ENCODE measurements at places on chromosomes 6 and 20.

- DNase-seq = no peak
Observed at GRCh38 chr20:20752712-20753111, 40.3 kb upstream of the RALGAPA2 start.

DNA sequence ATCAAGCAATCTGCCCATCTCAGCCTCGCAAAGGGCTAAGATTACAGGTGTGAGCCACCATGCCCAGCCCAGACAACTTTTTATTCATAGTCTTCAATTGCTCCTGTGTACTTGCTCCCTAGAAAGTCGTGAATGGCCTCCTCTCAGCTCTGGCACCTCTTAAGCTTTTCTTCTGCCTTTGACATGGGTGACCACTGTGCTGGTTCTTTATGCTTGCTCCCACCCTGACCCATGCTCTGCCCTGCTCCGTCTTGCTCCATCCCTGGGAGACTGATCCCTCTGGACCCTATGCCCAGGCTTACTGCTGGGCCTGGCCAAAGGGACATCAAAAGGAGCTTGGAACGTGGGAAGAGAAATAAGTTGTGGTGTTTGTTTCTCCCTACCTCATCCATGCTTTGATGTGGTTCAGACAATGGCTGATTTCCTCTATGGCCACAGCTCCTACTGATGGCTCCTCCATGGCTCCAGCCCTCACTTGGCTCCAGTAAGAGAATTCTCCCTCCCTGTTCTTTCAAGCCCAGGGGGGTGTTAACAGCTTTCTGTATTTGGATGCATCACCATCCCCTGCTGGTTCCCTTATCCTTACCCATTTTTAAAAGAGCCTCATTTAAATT, 7.7 kb upstream of the TREM2 start:
- DNase-seq = no peak

DNA sequence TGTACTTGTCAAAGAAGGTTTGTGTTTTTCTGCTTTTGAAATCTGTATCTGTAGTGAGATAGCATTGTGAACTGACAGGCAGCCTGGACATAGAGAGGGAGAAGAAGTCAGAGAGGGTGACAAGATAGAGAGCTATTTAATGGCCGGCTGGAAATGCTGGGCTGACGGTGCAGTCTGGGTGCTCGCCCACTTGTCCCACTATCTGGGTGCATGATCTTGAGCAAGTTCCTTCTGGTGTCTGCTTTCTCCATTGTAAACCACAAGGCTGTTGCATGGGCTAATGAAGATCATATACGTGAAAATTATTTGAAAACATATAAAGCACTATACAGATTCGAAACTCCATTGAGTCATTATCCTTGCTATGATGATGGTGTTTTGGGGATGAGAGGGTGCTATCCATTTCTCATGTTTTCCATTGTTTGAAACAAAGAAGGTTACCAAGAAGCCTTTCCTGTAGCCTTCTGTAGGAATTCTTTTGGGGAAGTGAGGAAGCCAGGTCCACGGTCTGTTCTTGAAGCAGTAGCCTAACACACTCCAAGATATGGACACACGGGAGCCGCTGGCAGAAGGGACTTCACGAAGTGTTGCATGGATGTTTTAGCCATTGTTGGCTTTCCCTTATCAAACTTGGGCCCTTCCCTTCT, 18.4 kb downstream of the CD83 start:
- DNase-seq = no peak

DNA sequence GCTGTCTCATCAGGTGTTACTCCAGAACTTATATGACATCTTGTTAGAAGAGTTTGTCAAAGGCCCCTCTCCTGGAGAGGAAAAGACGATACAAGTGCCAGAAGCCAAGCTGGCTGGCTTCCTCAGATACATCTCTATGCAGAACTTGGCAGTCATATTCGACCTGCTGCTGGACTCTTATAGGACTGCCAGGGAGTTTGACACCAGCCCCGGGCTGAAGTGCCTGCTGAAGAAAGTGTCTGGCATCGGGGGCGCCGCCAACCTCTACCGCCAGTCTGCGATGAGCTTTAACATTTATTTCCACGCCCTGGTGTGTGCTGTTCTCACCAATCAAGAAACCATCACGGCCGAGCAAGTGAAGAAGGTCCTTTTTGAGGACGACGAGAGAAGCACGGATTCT, 43.7 kb upstream of the SMIM28 start:
- DNase-seq = no peak

- DNase-seq = peak; percentile 75
Observed at GRCh38 chr20:31560094-31560745, 44.9 kb upstream of the ID1 start.

DNA sequence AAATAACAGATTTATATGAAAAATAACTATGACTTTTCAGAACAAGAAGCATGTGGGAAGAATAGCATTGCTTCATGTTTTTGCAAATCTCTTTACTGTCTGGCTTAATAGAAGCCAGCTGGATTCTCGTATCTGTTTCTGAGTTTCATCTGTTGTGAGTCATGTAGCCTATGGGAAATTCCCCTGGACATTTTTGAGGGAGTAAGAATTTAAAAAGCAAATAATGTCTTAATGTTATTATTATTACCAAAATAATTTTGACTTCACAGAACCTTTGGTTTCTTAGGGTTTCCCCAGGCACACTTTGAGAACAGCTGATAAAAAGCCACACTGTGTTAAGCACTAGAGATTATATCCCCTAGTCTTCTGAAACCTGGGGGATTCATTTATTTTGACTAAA, 75.8 kb downstream of the SYCP2L start:
- no peak for DNase-seq

GRCh38 chr20:39032997-39033396, 70.9 kb downstream of the DHX35 start:
- no peak for DNase-seq

DNA sequence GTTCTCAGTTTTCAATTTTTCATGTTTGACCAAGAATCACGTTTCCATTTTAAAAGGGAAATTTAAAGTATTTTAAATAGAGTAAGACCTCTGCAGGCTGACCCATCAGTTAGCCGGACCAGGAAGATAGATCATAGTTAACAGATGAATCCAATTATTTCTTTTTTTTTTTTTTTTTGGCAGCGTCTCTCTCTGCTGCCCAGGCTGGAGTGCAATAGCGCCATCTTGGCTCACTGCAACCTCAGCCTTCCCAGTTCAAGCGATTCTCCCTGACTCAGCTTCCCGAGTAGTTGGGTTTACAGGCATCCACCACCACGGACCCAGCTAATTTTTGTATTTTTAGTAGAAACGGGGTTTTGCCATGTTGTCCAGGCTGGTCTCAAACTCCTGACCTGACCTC, 256.7 kb upstream of the CNR1 start:
- DNase-seq = no peak

- no peak for DNase-seq
Observed at GRCh38 chr6:109296971-109297372, 85.3 kb downstream of the CD164 start.

GRCh38 chr20:53296025-53296424, 297.6 kb downstream of the ZNF217 start:
- DNase-seq = no peak

- no peak for DNase-seq
Observed at GRCh38 chr6:45256697-45257695, 71.1 kb upstream of the RUNX2 start.

- no peak for DNase-seq
Observed at GRCh38 chr20:39103732-39104131, 141.6 kb downstream of the DHX35 start.
